Left lung (tissue), 14 donors: ENCODE measurements at places on chromosomes 2 and 18. TPM values are rescaled to one million over a fixed set of nuclear protein-coding genes. Genes with fewer than 3 reads are reported as not detected.

STEAP3 gene
- total RNA-seq: 43.8 TPM

IWS1 gene
- total RNA-seq: 37.2 TPM

MYO5B gene
- 25.5 TPM for total RNA-seq

CD302 gene
- 55.8 TPM for total RNA-seq

LHCGR gene
- 0.13 TPM for total RNA-seq

MYOM1 gene
- 1.5 TPM for total RNA-seq

CENPA gene
- total RNA-seq: 0.99 TPM

KIAA2012 gene
- total RNA-seq: not detected

MERTK gene
- total RNA-seq: 21.5 TPM

FRZB gene
- 0.76 TPM for total RNA-seq

SERPINB12 gene
- not detected for total RNA-seq
